ENCODE measurements at places on chromosomes 3 and 15.

DNA sequence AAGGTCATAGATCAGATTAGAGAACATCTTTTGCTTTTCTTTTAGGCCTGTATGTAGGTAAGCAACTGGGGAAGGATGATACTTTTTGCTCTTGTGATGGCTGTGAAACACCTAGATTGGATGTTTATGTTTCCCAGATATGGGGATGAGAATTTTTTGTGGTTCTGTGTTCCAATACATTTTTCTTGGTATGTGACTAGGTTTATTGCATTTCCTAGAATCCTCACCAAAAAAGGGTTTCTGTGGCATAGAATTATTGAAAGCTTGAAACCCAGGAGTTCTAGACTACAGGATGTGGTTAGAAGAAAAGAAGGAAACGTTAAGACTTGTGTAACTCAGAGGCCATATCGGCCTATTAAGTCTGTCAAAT, 25.8 kb downstream of the OXNAD1 start:
- peak; percentile 55 for DNase-seq

DNA sequence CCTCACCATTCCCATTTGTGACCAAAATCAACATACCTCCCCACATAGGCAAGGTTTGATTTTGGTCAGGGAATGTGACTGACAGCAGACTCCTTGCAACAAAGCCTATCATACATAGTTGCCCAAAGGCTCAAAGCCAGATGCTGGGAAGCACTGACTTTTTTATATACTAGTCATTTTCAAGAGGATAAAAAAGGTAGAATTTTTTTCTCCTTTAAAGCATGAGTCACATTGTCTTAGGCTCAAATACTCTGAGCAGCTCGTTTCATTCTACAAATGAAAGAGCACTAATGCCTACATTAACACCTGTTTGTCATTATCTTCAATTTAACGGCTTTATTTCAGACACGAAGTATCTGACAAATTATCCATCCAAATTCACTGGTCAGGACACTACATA, 36.2 kb downstream of the ICE2 start:
- DNase-seq, result peak; percentile 57

DNA sequence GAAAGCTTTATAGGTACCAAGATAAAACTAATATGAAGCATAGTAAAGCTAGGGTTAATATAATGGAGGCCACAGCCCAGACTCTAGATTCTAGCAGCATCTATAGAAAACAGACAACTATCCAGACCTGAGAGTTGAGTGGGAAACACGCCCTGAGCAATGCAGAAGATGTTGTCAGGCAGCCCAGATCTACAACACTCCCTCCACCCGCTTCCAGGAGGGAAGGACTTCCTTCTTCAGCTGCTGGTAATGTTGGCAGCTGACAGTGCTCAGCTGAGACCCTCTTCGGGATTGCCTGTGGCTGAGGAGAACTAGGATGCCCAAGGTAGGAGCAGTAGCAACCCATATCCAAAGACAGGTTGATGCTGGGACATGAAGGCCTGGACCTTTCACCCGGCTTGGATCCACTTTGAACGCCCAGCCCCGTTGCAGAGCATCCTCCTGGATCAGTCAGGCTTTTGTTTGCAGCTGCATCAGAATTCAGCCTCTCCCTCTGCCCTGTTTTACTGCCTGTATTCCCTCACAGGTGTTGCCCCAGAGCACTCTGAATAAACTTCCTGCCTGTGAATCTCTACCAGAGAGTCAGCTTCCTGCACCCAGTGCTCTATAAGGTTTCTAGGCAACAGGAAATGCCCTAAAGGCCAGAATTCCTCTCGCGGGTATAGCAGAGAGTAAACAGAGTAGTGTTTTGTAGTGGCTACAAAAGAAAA, 174.7 kb upstream of the IL12A start:
- no peak for DNase-seq

GRCh38 chr15:56241374-56242105, 2.1 kb downstream of the RFX7 start:
- DNase-seq, result no peak

DNA sequence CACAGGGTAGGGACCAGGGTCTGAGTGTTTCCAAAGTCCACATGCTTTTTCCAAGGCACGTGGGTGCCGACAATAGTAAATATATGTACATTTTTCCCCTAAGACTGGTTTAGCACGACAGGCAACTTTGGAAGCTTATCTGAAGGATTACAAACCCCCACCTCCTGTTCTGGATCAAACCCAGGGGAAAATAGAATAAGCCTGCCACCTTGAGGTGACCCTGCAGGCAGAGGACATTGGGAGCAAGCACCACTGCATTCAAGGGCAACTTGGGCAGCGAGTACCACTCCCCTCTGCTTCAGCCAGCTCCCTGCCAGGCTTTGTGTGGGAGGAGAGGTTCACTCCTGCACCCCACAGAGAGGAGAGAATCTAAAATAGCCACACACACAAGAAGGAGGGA, 44.8 kb downstream of the KBTBD12 start:
- peak; percentile 33 for DNase-seq

DNA sequence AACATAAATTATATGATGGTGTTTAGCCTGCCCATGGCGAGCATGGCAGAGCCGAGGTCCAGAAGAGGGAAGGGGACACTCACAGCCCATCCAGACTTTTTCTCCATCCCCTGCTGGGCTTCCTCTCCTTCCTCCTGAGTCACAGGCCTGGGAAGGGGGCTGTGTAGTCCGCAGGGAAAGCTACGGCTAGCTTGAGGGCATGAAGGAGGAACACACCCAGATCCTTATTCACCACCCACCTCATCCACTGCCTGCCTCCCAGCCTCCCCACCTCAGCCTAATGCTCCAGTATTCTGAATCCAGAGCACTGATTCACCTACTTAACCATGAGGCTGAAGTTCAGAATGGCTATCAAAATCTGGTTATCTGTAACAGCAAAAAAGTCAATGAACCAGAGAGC, 97.8 kb downstream of the OXNAD1 start:
- DNase-seq, result peak; percentile 42

DNA sequence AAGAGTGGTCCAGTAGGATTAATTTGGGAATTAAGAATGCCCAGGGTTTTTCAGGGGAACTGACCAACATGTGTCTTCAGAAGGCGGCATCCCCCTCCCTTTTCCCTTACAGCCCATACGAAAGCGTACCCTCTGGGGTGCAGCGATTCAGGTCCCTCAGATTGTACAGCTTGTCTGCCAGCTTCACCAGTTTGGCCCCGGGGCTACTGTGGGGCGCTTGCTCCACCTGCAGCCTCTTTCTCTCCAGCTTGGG, 848 bp downstream of the HDDC3 start:
- no peak for DNase-seq

DNA sequence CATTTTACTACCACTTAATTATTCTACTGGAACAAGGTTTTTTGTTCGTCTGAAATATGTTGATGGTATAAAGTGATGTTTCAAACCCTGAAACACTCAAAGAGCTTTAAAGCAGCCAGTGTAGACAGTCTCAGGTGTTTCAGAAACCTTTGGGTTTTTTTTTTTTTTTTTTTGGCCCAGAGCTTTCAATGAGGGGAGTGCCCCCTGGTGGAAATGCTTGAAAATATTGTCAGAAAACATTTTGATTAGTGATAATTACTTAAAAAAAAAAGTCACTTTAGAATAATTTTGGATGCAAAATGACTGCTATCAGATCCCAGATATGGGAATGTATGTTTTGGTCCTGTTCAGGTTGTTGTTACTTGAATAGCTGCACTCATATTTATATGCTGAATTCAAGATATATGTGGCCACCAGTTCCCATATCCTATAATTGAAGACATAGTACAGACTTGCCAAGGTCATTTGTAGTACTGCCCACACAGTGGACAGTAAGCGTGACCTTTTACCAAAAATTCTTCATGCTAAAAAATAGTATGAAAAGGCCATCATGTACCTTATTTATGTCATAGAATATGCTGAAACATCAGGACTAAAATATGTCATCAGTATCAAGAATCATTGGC, 35.9 kb downstream of the SATB1 start:
- DNase-seq, result peak; percentile 8

GRCh38 chr15:61659566-61660190, 400.6 kb downstream of the VPS13C start:
- DNase-seq, result peak; percentile 76

GRCh38 chr3:24496529-24497482, 2.2 kb upstream of the THRB start:
- DNase-seq, result peak; percentile 86

DNA sequence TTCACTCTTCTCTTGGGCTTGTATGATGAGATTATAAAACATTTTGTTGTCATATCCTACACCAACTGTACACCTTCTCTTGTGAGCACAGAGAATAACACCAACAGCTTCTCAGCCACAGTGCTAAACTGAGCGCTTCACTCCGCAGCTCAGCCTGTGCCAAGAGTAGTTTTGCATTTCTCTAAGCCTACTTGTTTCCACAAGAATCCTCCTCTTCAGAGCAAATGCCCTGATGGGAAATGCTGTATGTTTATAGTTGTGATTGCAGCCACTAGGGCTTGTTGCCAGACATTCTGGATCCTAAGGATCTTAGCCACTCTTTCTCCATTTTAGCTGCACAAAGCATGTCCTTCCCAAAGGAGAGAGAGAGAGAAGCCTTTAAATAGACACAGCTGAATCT, 138.8 kb upstream of the PLXND1 start:
- DNase-seq, result peak; percentile 43

- peak; percentile 52 for DNase-seq
Observed at GRCh38 chr15:74365598-74366445, 1.6 kb downstream of the CYP11A1 start.

DNA sequence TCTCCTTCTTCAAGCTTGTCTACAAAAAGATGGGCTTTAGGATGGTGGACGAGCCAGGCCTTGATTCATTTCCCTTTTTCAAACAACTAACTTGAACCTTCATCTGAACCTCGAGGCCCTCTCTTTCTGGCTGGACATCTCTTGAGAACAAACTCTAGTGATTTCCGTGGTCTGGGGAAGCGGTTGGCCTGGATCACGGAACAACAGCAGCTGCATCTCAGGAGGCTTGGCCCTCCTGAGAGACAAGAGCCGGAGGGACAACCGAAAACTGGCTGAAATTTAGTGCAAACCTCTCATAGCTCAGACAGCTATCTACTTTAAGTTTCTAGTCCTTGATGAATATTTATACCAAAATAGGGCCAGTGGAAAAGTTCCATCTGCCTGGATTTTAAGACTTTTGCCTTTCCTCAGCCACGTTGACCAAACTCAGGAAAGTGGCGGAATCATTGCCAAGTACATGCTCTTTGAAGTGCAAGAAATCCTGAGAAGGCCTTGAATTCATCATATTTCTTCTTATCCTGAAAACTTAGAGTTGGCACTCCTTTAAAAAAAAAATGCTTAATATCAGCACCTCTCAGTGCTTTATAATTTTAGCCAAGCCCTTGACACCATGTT, 14.5 kb downstream of the LMCD1 start:
- DNase-seq, result no peak

DNA sequence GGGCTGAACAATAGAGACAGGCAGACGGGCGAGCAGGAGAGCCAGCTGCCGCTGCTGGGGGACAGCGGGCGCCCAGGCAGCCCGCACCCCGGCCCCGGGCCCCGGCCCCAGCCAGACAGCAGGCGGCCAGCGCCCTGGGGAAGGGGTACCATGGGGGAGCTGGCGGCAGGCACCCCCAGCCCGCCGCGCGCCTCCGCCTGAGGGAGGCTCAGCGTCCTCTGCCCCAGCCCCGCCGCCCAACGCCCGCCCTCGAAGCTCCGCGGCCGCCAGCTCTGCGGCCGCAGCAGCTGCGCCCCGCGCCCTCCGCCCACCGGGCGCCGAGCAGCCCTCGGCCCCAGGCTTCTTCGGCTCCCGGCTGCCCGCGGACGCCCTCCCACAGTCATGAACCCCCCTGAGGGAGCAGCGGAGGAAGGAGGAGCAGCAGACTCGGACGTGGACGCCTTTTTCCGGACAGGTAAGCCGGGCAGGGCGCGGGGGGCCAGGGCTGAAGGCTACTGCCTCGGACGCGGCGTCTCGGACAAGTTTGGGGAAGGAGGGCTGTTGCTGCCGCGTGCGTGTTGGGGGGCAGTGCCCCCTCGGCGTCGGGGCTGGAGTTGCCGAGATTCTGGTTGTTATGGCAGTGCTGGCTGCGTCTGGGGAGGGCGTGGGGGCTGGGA, 41.6 kb upstream of the ROPN1 start:
- no peak for DNase-seq

- no peak for DNase-seq
Observed at GRCh38 chr3:37171144-37171543, 3.2 kb downstream of the LRRFIP2 start.

GRCh38 chr3:191961529-191961928, 500.6 kb downstream of the PYDC2 start:
- DNase-seq, result no peak

DNA sequence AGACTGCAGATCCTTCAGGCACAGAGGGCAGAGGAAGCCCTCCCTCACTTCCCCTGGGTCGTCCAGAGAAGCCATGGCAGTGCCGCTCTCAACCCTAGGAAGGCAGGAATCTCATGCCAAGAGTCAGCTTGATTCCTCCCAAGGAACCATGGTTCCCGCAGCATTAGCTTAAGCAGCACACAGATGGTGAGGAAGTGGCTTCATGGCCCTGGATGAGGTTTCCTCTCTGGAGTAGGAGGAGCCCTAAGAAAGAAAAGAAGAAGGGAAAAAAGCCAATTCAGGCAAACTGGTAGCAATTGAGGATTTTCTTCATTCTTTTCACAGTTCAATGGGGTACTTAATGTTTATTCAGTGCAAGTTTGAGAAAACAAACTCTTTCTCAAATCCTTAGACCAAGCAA, 2.9 kb downstream of the RBSN start:
- no peak for DNase-seq

DNA sequence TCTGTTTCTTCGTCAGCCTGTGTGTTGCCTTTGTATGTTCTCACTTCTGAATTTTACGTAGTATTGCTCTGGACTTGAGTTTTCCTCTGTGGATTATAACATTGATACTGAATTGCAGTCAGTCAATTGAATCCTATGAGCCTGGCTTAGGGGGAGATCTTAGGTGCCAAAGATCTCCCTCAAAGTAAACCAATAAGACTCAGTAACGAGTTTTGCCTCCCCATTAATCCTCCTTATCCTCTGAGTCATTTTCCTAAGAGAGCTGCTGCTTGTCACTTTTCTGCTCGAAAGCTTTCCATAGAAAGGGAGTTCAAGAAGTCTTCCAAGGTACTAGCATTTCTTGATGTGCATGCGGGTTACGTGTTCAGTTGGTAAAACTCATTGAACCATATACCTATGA, 126.4 kb downstream of the CHDH start:
- no peak for DNase-seq

GRCh38 chr15:100863796-100864267, 15.8 kb upstream of the ALDH1A3 start:
- peak; percentile 59 for DNase-seq

DNA sequence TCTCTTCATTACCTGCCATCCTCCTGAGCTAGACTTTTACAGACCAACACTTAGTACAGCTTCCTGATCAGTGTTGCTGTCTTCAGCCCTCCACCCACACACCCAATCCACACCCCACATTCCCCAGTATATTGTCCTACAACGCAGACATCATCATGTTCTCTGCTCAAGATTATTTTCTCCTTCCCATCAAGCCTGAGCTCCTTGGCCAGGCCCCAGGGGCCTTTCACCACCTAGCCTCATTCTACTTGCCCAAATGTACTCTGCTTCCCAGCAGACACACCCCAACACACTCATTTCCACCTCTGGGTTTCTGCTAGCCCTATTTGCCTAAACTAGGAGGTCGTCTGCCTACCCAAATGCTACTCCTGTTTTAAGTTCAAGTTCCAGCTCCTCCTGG, 37.0 kb downstream of the DAPK2 start:
- no peak for DNase-seq

GRCh38 chr3:84165328-84165727, 793.5 kb upstream of the CADM2 start:
- no peak for DNase-seq

All from fibroblast of skin of right quadriceps (primary cell).